Lower leg skin (tissue), 4 donors: ENCODE measurements at places on chromosomes 5 and 9.

- no peak for DNase-seq
Observed at GRCh38 chr5:127014573-127014972, 15.8 kb downstream of the MARCHF3 start.

DNA sequence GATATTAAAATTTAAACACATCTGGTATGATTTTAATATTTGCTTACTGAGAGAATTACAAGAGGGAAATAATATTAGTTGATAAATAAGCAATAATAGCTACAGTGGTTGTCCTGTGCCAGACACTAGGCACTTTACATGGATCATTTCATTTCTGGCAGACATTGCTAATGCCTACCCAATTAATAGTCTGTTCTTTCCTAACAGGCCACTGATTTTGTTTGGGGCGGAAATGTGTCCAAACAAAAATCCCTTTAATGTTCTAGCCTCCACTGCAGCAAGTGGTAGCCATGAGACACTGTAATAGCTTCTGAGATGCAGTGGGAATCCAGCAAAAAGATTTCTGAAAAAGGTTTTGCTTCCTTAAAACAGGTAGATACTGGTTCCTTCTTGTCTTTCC is 527.4 kb downstream of the CSNK1G3 start:
- DNase-seq = no peak

GRCh38 chr5:140042643-140043507 is at the start of gene NRG2:
Gene NRG2, minus strand, starts transcription at chr5:140043299.
- DNase-seq = peak; percentile 37

- no peak for DNase-seq
Observed at GRCh38 chr5:31413030-31413812, 118.7 kb downstream of the DROSHA start.

DNA sequence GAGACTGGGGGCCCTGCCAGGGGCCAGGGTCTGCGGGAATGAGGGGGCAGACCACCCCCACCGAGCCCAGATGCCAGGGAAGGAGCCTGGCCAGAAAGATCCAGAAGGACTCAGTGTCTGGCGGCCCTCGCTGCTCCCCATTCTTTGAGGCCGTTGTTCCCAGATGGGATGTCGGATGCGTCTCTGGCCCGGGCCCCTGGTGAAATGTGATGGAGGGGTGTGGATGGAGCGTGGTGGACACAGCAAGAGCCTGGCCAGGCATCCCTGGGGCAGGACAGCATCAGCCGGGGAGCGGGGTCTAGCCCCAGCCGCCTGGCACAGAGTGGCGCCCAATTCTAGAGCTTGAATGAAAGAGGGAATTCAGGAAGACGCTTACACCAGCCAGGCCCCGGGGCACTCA is 46.2 kb upstream of the NKD2 start:
- DNase-seq = no peak

DNA sequence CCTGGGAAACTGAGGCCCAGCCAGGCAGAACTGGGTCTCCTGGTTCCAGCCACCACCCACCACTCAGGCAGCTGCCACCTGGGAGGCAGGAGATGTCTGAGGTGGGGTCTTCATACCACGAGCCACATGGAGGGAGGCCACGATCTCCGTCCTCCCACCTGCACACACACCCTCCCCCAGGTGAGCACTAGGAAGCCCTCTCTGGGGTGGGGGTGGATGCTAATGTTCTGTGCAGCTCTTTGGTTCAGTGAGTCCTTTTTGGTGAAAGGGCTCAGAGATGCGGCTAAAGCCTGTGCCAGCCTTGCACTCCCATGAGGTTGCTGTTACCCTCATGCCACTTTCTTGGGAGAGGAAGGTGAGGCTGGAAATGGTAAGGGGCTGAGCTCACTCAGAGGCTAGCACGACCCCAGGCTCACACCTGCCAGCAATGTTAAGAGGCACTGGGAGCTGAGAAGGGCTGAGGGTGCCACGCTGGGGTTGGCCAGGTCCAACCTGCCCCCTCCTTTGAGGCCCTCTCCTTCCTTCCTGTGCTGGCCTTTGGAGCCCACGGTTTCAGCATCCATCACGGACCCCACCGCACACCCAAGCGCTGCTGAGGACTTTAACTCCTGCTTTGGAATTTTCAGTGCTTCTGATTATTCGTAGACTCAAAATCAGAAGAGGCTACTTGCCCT is 26.6 kb upstream of the OBP2B start:
- DNase-seq = no peak

DNA sequence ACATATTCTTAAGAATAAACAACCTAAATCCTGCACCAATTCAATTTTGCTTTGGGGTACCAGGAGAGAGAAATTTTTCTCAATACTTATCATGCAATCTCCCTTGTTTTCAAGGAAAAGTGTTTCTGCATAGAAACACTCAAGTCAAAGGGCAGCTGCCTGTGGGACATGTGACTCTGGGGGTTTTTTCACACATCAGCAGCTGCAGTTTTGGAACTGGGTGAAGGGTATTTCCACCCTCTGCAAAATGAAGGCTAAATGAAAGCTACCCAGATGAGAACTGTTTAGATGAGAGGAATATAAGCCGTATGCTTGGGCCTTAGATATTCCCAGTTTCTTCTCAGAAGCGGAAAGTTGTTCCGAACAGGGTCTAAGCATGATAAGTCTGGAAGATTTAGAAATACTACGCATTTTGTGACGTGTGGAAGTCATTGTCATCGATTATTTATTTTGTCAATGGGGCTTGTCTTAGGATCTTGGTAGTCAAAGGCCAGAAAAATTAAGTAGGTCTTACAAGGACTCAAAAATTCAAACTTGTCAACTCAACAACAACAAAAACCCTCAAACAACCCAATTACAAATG is 64.3 kb upstream of the BOD1 start:
- DNase-seq = no peak

- DNase-seq = no peak
Observed at GRCh38 chr9:129999141-129999510, 43.9 kb downstream of the FNBP1 start.

GRCh38 chr9:127967151-127967809 is 13.5 kb downstream of the EEIG1 start:
- DNase-seq = no peak

- no peak for DNase-seq
Observed at GRCh38 chr5:126363658-126364057, 59.6 kb upstream of the GRAMD2B start.

GRCh38 chr9:136621019-136621733 is 41.5 kb upstream of the EGFL7 start:
- DNase-seq = no peak

- DNase-seq = no peak
Observed at GRCh38 chr5:54825005-54825404, 160.4 kb downstream of the ESM1 start.

DNA sequence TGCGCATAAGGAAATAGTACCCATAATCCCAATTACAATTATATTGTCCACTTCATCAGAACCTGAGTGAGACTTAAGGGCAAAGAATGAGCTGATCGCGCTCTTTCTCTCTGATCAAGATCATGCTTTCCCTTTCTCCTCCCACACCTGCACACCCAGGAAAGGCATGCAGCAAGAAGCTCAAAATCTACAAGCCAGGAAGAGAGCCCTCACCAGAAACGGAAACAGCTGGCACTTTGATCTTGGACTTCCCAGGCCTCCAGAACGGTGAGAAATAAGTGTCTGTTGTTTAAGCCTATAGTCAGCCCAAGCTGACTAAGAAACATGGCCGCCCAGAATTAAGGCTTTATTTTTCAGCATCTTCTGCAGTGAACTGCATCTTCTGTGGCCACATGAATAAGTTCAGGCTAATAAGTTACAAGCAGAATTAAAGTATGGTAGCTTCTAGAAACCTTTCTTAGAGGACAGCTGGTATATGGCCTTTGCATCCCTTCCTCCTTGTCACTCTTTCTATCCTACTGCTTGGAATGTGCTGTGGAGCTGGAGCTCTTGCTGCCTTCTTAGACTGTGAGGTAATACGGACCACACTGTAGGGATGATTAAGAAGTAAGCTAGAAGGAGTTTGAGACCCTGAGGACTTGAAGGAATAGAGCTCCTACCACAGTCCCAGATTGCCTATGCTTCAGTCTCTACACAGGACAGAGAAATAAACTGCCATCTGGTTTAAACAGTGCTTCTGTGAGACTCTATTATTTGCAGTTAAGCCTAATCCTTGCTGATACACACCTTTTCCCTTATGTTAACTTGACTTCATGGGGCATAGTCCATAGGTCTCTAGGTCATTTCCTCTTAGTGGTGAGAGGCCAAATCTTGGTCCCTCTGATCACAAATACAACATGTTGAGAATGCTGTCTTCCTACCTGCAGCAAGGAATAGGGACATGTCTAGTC is 17.2 kb downstream of the OR2S2 start:
- DNase-seq = no peak

GRCh38 chr9:122131401-122132001 is 28.1 kb downstream of the NDUFA8 start:
- peak; percentile 79 for DNase-seq

DNA sequence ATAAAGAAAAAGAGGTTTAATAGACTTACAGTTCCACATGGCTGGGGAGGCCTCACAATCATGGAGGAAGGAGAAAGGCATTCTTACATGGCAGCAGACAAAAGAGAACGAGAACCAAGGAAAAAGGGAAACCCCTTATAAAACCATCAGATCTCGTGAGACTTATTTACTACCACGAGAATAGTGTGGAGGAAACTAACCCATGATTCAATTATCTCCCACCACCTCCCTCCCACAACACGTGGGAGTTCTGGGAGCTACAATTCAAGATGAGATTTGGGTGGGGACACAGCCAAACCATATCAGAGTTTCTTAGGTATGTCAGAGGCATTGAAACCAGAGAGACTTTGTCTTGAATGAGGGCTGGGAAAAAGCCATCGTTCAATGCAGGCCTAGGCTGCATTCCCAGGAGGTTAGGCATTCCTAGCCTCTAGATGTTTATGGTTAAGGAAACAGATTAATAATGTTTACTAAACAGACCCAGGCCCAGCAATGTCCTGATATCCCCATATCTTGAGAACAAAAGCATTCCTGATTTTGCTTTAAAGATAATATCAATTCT is 7.5 kb upstream of the PAIP1 start:
- DNase-seq = no peak

GRCh38 chr9:109411798-109412352 is 86.2 kb downstream of the PTPN3 start:
- DNase-seq = no peak
